ENCODE measurements at places on chromosomes 7 and 10. TPM values are rescaled to one million over a fixed set of nuclear protein-coding genes. Genes with fewer than 3 reads are reported as not detected.

- DNase-seq, result no peak
Measured at GRCh38 chr7:157484411-157485081, 147.7 kb downstream of the DNAJB6 start.

GRCh38 chr7:44128721-44129582 lies 5.6 kb upstream of the POLD2 start:
- DNase-seq, result no peak

DNA sequence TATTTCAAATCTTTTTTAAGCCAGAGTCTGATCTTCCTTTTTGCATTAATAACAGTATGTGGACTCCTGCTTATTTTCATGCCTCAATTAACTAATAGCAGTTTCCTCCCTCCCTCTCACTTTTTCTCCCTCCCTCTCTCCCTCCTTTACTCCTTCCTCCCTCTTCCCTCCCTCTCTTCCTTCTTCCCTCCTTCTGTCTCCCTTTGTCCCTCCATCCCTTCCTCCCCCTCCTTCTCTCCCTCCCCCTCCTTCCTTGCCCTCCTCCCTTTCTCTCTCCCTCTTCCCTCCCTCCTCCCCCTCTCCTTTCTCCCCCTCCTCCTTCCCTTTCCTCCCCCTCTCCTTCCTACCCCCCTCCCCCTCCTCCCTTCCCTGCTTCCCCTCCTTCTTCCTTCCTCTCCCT lies 2.0 kb downstream of the ZCWPW1 start:
- DNase-seq, result no peak

GRCh38 chr10:97129666-97130065 lies 56.1 kb downstream of the SLIT1 start:
- no peak for DNase-seq

GRCh38 chr10:12403119-12403518 lies 53.8 kb downstream of the CAMK1D start:
- no peak for DNase-seq

DNA sequence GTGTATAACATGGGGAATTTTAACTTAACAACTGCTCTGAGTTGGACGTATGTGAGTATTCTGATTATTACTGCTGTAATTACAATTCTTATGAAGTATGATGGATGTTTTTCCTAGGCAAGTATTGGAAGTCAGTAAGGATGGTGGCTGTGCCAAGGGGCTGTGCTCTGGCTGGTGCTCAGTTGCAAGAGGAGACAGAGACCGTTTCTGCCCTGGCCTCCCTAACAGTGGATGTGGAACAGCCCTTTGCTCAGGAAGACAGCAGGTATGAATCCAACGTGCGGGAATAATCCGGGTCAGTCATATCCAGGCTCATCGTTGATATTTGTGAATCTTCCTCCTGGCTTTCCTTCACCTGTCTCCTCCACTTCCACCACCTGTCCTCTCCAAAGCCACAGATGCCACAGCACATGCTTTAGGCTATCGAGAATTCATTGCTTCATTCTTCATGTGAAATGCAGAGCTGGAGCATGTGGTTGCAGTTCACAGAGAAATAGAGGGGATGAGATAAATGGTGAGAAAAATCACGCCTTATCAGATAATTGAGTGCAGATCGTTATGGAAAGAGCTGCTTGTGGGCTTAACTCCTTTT lies 141.7 kb downstream of the TWIST1 start:
- no peak for DNase-seq

GRCh38 chr7:133815611-133816210 lies 311.4 kb upstream of the LRGUK start:
- DNase-seq, result peak; percentile 97

DNA sequence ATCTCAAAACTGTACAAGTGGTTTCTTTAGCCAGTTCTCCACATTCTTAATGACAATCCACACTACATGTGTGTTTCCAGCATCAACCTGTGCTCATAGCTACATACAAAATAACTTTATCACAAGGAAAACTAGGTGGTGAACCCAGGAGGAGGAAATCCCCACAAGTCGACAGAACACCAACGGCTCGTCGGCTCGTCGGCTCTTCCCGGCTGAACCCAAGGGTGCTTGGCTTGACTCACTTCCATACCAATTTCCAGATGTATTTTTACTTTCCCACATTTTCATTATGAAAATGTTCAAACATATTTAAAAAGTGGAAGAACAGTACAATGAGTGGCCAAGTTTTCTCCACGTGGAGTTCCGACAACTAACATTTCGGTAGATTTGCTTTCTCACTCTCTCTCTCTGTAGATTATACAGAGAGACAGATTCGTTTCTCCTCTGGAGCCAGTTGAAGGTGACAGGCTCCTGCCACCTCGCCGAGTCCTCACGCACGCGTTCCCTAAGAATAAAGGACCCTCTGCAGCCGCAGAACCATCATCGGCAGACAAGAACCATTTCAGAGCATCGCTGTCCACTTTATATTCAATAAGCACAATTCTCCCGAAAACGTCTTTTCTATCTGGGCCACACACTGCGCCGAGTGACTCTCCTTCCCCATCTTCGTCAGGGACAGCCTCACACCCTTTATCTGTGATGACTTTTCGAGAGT lies 53.3 kb downstream of the DIP2C start:
- DNase-seq, result no peak

- DNase-seq, result no peak
Measured at GRCh38 chr7:79149831-79150230, 303.6 kb downstream of the MAGI2 start.

DNA sequence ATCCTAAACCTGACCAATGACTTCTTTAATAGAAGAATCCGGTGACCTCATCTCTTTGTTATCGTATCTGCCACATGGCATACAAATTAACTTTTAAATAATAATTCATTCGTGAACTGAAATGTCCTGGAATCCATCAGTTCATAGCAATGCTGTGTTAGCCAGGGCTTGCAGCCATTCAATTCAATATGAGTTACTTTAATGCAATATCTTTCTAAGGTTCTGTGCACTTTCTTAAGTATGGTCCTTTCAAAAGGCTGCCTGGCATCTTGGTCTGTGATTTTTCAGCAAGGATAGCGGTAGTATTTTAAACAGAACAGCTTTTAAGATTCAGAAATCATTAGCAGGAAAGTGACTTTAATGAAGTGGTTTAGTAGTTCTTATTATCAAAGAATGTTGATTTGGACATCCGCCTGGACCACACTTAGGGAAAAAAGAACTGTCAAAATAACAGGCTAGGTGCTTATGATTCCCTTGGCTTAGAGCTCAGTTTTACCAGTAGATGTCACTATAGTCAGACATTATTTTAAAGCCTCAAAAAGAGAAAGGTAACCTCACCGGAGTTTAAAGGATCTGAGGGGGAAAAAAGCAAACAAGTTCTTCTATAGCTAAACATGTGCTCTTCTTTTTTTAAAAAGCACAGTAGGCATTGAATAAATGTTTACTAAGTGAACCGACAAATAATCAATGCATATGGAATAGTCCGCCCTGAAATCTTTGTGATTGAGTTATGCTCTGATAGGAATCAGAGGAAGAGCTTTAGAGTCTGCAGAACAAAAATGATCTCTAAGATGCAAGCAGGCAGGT lies 22.7 kb downstream of the SLC35G1 start:
- peak; percentile 34 for DNase-seq

Gene ATG9B
- total RNA-seq, result not detected

Gene ENO4
- total RNA-seq, result not detected

Gene LRRD1
- total RNA-seq, result not detected

Gene EGR2
- 0.11 TPM for total RNA-seq

Measured in HepG2 (cell line).